A673 (cell line): ENCODE measurements at places on chromosomes 13 and 19. TPM values are rescaled to one million over a fixed set of nuclear protein-coding genes. Genes with fewer than 3 reads are reported as not detected.

GRCh38 chr19:45526143-45526542, 18.9 kb downstream of the VASP start:
- peaks cover 27% of the 10 kb centered on the region for H3K36me3 ChIP-seq
- no peak overlapping the region for H3K4me3 ChIP-seq
- H3K4me1 ChIP-seq, result peaks cover 7% of the 10 kb centered on the region
- peak; percentile 91 for DNase-seq
- no peaks in the 10 kb centered on the region for H3K27me3 ChIP-seq

- peaks cover 8% of the 10 kb centered on the region for H3K4me1 ChIP-seq
- H3K27me3 ChIP-seq, result no peaks in the 10 kb centered on the region
- peak; percentile 97 for DNase-seq
- no peaks in the 10 kb centered on the region for H3K36me3 ChIP-seq
Measured at GRCh38 chr19:15222738-15223648, 9.3 kb downstream of the EPHX3 start.

DNA sequence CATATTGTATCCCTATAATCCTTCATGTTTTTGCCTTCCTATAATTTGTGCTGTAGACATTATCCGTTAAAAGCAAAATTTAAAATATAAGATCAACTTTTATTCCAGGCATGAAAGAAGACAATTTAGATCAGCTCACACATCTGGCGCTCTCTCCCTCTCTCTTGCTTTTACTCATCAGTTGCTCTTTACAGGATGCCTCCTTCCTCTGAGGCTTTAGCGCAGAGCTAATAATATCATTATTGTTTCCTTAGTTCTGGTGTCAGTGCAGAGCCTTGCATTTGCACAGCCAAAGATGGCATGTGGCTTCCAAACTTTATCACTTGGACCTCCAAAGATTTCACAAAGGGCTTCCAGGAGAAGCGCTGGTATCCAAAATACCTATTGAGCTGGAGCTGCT, 295.1 kb downstream of the FGF9 start:
- H3K36me3 ChIP-seq, result no peaks in the 10 kb centered on the region
- H3K4me1 ChIP-seq, result no peaks in the 10 kb centered on the region
- no peak for DNase-seq
- H3K27me3 ChIP-seq, result no peaks in the 10 kb centered on the region
- H3K27ac ChIP-seq, result no peak overlapping the region

DNA sequence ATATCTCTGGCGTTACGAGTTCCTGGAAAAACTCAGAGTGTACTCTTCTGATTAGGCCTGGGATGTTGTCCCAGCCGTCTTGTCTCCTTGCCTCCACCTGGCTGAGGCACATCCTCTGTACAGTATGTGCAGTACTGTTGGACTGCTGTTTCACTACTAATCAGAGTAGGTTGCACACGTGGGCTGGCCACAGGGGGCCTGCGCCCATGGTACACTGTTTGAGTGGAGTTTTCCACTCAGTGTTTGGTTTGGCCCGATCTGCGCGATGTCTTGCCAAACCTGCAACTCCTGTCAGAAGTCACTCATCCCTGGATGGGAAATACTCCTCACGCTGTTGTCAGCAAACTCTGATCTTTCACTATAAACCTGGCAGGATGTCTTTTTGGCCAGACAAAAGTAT, 189.6 kb upstream of the CSNK1A1L start:
- no peak overlapping the region for H3K27ac ChIP-seq
- no peaks in the 10 kb centered on the region for H3K4me1 ChIP-seq
- H3K36me3 ChIP-seq, result no peaks in the 10 kb centered on the region
- H3K27me3 ChIP-seq, result peaks cover 7% of the 10 kb centered on the region

DNA sequence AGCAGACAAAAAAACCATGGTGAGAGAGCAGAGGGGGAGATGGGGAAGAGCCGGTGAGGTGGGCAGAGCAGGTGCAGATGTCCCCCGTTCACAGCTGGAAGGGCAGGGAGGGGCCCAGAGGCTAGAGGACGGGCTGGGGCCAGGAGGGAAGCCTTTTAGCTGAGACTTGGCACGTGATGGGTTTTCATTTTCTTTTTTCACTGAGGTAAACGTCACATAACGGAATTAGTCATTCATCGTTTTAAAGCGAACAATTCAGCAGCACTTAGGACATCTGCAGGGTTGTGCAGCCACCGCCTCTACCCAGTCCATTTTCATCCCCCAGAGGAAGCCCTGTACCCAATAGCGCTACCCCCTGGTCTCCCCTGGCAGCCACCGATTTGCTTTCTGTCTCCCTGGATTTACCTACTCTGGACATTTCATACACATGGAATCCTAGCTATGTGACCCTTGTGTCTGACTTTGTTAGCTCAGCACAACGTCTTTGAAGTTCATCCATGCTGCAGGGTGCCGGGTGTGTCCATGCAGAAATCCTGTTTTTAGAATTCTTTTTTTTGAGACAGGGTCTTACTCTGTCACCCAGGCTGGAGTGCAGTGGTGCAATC, 16.0 kb upstream of the EMC10 start:
- no peak overlapping the region for H3K4me3 ChIP-seq
- no peak overlapping the region for H3K27ac ChIP-seq
- peak; percentile 32 for DNase-seq
- H3K4me1 ChIP-seq, result peaks cover 5% of the 10 kb centered on the region
- H3K36me3 ChIP-seq, result no peaks in the 10 kb centered on the region

The PINLYP gene
- total RNA-seq, result 14.3 and 15.6 TPM in 2 replicates
